ENCODE measurements at places on chromosomes 6 and 20.

- DNase-seq: no peak
Measured at GRCh38 chr20:56453352-56453751, 15.1 kb upstream of the RTF2 start.

DNA sequence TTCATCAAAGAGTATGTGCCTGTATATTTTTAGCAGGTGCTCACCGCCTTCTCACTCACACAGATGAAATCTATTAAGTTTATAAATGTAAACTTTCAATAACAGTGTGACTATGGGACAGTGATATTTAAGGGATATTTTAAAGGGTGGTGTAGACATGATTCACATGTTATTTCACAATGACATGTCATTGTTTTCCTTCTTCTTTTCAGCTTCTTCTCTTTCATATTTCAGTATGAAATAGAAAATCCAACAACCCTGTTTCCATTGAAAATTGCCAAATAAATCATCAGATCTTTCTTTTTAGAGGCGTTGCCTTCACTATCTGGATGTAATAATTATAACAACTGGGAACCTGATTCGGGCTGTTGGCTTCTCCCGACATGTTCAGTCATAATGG lies 54.8 kb downstream of the PFDN4 start:
- no peak for DNase-seq

- no peak for DNase-seq
Measured at GRCh38 chr6:42268016-42268834, 50.6 kb upstream of the MRPS10 start.

- DNase-seq: no peak
Measured at GRCh38 chr6:89071036-89071435, 9.5 kb upstream of the PNRC1 start.

GRCh38 chr6:167567142-167568033 lies 242.5 kb downstream of the TTLL2 start:
- no peak for DNase-seq

- no peak for DNase-seq
Measured at GRCh38 chr6:138431256-138432062, 27.4 kb downstream of the HEBP2 start.

DNA sequence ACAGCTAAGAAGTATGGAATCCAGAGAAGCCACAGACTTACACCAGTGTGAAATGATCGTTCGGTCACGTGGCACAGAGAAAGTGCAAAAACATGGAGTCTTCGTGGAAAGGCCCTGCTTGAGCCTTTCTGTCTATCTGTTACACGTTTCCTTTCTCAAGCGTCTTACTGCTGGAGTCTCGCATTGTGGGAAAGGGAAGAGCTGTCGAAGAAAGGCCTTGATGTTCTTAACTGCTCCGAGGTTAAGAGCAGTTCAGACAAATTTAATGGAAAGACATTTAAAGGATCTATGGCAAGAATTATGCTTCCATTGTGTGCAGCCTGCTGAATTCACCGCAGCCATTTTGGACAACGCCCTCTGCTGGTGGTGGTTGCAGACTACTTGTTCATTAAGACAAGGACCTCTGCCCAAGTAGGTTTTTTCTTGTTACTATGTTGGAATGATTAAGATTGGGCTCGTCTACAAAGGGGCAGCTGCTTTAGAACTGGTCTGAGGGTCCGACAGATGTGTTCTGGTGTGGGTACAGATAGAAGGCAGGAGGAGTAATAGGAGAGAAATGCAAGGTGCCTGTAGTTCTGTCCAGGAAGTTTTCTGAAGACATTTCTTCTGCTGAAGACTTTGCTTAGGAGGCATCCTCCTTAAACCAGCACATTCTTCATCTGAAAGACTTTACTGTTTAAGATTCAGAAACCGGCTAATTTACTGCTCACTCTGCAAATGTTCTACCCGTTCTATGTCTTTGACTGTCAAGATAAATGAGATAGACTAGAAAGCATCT lies 24.7 kb upstream of the CCN6 start:
- peak; percentile 64 for DNase-seq

DNA sequence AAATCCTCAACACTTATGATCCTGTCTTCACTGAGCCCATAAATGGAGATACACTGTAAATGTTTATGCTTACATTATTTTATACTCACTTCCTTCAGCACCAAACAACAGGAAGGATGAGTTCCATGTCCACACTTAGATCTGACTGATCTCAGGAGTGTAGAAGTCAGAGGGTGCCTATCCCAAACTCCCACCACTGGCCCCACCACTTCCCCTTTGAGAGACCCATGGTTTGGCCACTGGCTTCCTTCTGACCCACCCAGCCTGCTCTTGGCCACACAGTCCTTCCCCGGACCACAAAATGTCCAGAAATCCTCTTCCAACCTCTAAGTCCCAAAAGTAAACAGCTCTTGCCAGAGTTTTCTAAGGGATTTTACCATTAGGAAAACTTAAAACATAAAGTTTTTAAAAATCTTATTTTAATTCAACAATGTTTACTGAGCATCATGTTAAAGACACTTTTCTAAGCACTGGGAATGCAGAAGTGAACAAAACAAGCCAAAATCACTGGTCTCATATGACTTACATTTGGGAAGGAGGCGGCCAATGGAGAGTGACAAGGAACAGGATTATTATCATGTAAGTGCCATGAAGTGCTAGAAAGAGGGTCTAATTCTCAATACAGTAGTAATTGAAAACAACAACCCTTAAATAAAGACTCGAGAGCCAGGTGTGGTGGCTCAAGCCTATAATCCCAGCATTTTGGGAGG lies 103.8 kb downstream of the NRSN1 start:
- no peak for DNase-seq

GRCh38 chr6:135310291-135310690 lies 129.2 kb downstream of the MYB start:
- DNase-seq: no peak

- DNase-seq: no peak
Measured at GRCh38 chr20:57680934-57681914, 28.6 kb downstream of the PMEPA1 start.

DNA sequence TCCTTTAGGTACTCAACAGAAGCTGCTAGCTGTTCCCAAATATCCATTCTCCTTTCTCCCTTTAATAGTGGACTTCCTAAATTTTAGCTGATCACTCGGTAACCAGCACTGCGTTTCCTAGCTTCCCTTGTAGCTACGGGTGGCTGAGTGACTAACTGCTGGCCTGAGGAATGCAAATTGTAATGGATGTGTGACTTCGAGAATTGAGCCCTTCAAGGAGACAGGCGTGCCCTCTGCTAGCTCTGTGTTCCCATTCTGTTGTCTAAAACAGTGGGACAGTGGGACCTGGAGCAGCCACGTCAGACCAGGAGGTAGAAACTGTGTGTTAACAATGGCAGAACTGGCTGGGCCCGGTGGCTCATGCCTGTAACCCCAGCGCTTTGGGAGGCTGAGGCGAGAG lies 56.5 kb downstream of the SCML4 start:
- DNase-seq: no peak

DNA sequence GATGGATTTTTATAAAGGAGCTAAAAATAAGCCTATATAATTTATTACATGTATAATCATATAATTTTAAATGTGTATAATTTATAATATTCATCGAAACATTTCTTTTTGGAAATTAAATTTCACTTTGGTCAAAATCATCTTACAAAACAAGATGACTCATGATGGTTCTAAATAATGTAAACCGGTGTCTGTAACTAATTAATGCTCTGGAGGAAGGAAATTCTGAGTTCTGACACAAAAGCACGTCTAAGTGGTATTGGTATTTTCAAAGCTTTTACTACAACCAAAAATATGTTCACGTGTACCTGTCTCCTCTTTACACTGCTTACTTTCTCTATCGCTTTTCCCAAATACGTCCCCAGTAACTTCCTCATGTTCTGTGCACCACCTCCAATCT lies 134.1 kb downstream of the MTHFD1L start:
- DNase-seq: no peak

- DNase-seq: no peak
Measured at GRCh38 chr6:163008186-163008585, 280.4 kb downstream of the PACRG start.

GRCh38 chr6:105678516-105678915 lies 275.6 kb upstream of the PREP start:
- no peak for DNase-seq

- DNase-seq: no peak
Measured at GRCh38 chr20:46872328-46873211, 22.1 kb upstream of the EYA2 start.
